ENCODE measurements at places on chromosomes 7 and 10.
A peak's percentile ranks its signal among the peaks of the same experiment; 100 is the strongest.

DNA sequence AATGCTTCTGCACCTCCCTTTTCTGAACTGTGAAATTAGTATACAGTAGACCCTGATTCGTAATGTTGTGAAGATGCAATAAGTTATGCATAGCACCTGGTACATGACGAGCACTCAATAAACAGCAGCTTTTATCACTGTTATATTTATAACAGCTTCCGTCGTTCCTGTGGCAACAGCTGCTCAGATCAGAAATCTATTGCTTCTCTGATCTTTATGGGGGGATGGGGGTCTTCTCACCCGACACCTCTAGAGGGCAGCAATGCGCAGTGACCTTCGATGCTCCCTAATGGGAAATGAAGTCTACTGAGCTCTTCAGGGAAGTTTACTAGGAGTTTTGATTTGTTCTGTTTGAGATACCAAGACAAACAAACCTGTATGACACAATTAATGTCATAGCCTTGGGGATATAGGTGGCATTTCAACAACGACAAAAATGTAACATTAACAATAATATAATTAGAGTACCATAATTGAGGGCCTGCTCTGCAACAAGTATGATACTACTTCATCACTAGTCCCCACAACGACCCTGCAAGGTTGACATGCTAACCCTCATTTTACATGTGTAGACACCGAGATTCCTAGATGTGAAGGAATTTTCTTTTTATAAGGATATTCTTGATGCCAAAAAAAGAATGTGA lies 289.6 kb downstream of the SFMBT2 start:
- peak; percentile 53 for DNase-seq

- peak; percentile 30 for DNase-seq
These were observed 27.4 kb downstream of the ASZ1 start for GRCh38 chr7:117399820-117400422.

GRCh38 chr7:84073186-84073875 lies 121.3 kb downstream of the SEMA3A start:
- DNase-seq: no peak

DNA sequence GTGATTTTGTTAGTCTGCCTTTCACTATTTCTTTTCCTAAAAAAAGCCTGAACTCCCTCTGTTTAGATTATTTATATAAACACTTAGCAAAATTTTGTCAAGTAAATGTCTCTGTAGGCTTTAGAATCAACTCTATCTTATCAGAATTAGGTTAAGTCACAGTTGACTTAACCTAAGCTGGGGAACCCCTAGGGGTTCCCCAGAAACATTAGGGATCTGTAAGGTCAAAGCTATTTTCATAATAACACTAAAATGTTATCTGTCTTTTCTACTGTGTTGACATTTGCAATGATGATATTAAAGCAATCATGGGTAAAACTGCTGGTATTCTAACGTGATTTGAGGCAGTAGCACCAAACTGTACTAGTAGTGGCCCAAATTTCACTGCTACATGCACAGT lies 24.3 kb downstream of the DYNC1I1 start:
- no peak for DNase-seq

- DNase-seq: no peak
These were observed 10.3 kb downstream of the PNPLA8 start for GRCh38 chr7:108515630-108516029.

- no peak for DNase-seq
These were observed 218.8 kb downstream of the PHF14 start for GRCh38 chr7:11192506-11192905.

DNA sequence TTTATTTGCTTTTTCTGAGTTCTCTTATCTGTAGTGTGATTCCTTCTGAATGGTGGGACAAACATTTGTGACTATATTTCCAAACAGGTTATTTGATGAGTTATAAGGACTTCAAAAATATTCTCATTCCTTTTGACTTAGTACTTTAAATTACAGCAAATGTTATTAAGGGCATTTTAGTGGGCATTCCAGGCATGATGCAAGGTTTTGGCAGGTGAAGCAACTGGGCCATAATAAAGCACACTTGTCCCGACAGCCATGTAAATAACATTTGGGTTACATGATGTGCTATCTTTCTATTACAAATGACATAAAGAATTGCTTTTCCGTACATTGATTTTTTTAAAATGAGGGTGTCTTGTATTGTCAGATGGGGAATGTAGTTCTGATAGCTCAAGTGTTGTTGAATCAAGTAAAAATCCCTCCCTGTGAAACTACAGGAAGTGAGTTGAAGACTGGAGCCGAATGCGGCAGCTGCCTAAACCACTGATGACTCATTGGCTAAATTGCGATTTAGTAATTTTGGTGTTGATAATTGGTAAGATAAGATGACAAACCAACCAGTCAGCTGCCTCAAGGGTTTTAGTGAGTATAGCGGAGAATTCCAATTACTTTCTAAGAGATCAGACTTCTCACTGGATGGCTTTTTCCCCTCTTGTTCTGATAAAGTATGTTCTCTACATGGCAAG lies 231.3 kb upstream of the NPY start:
- DNase-seq: no peak

GRCh38 chr10:75487087-75487754 lies 55.8 kb downstream of the LRMDA start:
- no peak for DNase-seq
